ENCODE measurements at places on chromosomes 7 and 10.

- DNase-seq, result no peak
These were observed 8.3 kb downstream of the AEBP1 start for GRCh38 chr7:44112231-44112996.

GRCh38 chr7:47945261-47946015 is 2.8 kb downstream of the PKD1L1 start:
- DNase-seq, result peak; percentile 65

DNA sequence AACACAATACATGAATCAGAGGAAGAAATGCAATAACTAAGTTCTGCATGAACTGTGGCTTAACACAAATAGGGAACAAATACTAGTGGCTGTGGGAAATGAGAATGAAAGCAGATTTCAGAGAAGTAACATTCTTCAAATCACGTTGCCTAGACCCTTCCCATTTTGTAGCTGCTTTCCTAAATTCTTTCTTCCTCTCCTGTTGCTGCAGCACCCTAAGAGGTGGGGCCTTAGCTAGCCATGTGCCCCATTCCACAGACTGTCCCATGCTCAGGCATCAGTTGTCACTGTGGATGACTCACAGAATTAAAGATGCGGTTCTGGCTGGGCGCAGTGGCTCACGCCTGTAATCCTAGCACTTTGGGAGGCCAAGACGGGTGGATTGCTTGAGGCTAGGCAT is 704.7 kb upstream of the C7orf33 start:
- no peak for DNase-seq

GRCh38 chr7:155190688-155191087 is 107.0 kb upstream of the INSIG1 start:
- DNase-seq, result peak; percentile 53

GRCh38 chr10:48487244-48487643 is 117.6 kb downstream of the ARHGAP22 start:
- no peak for DNase-seq

GRCh38 chr7:18180685-18181084 is 153.0 kb upstream of the PRPS1L1 start:
- no peak for DNase-seq

DNA sequence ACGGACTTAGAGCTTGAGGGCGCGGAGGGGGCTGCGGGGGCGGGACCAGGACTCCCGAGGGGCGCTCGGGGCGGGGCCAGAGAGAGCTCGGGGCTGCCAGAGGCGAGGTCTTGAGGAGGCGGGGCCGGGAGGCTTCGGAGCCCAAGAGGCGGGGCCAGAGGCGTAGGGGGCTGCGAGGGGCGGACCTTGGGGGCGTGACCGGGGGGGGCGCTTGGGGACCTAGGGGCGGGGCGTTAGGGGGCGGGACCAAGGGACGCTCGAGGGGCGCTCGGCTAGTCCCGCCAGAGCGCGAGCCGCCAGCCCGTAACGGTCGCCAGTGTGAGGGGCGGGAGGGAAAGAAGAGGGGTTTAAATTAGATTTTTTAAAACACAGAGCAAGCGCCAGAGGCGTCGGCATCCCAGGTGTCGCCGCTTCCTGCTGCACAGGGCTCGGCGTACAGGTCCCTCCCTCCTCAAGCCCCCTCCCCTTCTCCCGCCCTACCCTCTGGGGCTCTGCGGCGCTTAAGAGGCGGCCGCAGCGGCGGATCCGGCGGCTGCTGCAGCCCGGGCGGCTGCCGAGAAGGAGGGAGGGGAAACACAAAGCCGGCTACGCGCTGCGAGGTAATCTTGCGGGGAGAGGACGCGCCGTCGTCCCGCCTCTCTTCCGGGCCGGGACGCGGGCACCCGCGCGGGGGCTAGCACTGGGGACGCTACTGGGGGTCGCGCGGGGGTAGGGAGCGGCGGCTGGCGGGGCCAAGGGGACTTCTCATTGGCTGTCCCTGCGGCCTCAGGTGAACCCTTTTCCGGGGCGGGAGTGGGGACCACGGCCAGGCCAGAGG is at the start of gene ADD3:
Gene ADD3, plus strand, starts transcription at position 284 of the 817 bp plus-strand sequence. CDS start 92,670 bp downstream, outside the sequence.
- peak; percentile 91 for DNase-seq

- DNase-seq, result no peak
These were observed 17.6 kb downstream of the ITGB8 start for GRCh38 chr7:20348125-20348807.

DNA sequence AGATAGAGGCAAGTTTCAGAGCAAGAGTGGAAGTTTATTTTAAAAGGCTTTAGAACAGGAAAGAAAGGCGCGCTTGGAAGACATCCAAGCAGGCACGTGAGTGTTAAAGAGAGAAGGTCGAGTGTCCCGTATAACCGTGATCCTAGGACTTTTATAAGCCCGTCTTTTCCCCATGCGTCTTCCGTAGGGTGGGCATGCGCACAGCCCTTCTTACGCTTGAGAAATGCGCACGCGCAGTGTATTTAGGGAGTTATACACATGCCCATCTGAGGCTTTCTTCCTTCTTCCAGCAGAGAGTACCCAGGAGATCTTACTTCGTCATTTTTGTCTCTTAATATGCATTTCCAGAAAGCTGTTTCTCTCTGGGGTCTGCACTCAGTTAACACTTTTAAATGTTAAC is 52.4 kb downstream of the CALD1 start:
- no peak for DNase-seq

- DNase-seq, result no peak
These were observed 97.6 kb downstream of the LYZL1 start for GRCh38 chr10:29386342-29386999.

DNA sequence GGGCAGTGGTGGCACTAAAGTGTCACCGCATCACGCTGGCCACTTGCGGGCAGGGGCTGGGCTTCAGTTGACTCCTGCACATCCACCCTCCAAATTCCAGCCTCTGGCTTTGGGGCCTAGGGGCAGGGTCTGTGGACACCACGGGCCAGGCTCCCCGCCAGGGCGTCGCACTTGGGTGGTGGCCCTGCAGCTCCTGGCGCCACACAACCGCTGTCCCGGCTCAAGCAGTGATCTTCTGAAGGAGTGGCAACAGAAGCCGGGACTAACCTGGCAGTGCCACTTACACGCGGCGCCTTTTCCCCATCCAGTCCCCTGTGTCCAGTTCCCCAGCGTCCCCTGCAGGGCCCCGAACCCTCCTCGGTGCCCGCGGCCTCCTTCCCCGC is 134.3 kb upstream of the ZNF92 start:
- DNase-seq, result no peak

DNA sequence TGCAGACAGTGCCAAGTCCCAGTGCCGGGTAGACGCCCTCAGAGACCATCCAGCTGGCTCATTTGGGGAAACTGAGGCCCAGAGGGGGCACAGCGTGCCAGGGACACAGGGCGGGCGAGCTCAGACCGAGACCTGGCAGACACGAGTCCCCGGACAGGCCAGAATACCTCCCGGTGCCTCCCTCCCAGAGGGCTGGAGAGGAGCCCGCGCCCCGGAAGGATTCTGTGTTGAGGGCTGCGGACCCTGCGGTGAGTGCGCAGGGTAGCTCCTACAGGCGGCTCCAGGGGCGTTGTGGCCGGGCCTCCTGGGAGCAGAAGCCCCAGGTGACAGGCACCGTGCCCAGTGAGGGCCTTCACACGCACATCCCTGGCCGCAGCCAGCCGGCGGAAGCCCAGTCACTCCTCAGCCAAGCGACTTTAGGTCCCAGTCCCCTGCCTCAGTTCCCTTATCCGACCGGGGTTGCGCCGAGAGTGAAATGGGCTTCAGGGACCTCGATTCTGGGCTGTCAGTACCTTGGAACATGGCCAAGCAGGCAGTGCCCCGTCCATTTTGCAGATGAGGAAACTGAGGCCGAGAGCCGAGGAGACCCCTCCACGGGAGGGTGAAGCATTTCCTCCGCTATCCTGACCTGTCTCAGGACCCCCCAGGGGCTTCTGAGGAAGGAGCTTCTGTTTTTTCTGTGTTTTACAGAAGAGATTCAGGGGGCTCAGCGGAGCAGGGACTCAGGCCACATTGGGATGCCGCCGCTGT is 73.6 kb downstream of the ELFN1 start:
- no peak for DNase-seq

DNA sequence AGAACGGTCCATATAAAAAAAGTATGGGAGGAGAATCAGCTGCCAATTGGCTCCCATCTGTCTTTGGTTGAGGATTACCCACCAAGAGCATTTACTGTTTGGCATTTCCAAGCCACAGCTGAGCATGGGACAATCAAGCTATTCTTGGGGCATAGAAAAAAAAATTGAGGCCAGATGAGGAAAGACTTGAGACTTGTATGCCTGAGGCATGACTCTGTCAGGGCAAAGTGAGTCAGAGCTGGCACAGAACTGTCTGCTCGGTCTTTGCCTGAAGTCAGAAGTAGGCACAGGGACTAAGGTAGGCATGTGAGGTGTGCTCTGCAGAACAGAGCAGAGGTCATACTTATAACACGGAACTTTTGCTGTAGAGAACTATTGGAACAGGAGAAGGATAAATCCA is 126.5 kb upstream of the CHRM2 start:
- no peak for DNase-seq

DNA sequence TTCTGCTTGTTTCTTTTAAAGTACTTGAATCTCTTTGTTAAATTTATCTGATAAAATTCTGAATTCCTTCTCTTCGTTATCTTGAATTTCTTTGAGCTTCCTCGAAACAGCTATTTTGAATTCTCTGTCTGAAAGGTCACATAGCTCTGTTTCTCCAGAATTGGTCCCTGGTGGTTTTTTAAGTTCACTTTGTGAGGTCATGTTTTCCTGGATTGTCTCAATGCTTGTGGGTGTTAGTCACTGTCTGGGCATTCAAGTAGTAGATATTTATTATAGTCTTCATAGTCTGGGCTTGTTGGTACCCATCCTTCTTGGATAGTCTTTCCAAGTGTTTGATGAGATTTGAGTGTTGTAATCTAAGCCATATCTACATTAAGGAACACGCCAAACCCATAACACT is 1060.6 kb downstream of the LRMDA start:
- DNase-seq, result no peak

- no peak for DNase-seq
These were observed 20.9 kb downstream of the PSPH start for GRCh38 chr7:56030340-56030739.

- no peak for DNase-seq
These were observed 50.2 kb downstream of the APBB1IP start for GRCh38 chr10:26488344-26488743.

DNA sequence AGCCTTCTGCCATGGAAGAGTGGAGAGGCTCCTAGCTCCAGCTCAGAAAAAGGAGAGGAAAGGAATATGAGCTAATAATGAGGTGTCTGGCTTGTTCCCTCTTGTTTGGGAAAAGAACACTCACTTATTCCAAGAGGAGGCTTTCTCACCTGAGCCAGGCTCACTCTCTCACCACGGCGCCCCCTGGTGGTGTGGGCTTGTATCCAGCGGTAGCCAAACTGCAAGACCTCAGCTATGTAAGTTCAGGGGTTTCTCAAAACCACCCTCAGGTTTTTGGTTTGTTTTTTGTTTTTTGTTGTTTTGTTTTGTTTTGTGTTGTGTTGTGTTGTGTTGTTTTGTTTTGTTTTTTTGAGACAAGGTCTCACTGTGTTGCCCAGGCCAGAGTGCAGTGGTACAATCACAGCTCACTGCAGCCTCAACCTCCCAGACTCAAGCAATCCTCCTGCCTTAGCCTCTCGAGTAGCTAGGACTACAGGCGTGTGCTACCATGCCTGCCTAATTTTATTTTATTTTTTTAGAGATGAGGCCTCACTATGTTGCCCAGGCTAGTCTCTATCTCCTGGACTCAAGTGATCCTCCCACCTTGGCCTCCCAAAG is 124.0 kb downstream of the TMEM130 start:
- peak; percentile 23 for DNase-seq

DNA sequence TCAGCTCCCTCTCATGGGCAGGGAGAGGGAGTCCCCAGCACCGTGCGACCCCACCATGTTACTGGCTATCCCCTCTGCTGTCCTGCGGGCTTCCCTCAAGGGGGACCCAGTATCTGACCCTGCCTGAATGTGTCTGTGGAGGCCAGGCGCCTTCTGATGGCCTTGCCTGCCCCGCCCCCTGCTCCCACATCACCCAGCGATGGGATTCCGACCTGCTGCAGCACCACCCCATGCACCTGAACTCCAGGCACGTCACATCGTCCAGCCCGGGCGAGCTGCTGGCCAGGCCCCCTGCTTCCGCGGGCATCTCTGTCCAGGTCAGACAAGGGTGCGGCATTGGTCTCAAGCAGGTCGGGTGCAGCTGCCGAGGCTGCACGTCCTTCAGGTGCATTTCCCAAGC is 19.0 kb downstream of the LRRC27 start:
- DNase-seq, result no peak

DNA sequence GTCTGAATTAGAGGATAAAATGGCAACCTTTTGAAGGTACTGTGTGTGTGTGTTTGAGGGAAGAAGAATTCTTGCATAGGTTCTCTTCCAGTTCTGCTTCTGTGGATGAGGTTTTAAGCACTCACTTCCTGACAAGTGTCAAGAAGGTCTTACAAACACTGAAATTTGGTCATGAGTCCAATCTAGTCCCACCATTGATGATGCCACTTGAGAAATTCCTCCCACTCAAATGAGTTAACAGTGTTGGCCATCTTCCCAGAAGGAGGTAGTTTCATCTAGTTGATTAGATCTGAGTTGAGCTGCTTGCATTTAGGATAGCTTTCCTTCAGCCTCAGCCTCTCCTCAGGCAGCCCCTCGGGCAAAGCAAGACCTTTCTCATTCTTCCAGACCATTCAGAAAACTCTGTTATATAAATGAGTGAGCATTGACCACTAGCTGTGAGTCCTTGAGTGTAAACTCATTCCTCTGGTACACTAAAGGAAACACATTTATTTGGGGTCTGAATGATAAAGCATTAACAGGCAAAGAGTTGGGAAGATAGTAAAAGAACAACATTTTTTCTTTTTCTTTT is 189.5 kb downstream of the TRIL start:
- no peak for DNase-seq

GRCh38 chr7:92158660-92159575 is 20.0 kb downstream of the LRRD1 start:
- DNase-seq, result no peak

GRCh38 chr7:94067047-94067446 is 62.9 kb upstream of the BET1 start:
- no peak for DNase-seq

DNA sequence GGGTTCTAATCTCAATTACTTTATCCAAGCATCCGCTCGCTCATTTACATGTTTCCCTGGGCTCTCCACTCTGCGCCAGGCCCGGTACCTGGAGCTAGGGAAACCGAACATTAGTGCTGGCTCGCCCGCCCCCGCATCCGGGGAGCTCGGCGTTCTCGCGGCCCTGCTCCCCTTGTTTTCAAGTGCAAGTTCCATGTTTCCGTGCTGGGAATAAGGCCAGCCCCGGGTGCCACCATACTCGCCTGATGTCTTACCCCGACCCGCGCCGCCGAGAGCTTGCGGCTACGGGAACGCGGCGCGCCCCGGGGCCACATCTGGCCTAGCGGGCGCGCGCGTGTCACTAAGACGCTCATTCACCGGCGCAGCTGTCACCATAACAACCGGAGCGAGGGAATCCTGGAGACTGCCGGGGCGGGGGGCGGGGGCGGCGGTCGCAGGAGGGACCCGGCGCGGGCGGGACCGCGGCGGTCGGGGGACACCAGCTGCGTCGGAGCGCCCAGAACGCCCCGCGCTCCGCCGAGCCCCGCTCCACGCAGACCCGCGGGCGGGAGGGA is at the start of gene NEURL1:
Gene NEURL1, plus strand, starts transcription at position 344 of the 554 bp plus-strand sequence. CDS start 683 bp downstream, outside the sequence.
- no peak for DNase-seq

GRCh38 chr7:30170476-30171205 is 35.9 kb downstream of the MTURN start:
- DNase-seq, result no peak

All from stimulated activated CD8-positive, alpha-beta memory T cell treated with anti-CD3 and anti-CD28 coated beads, Interleukin-4, amount 100 ng/mL, for 4 hours (primary cell).